Adrenal gland (tissue), 19 donors: ENCODE measurements at places on chromosomes 2 and 18. TPM values are rescaled to one million over a fixed set of nuclear protein-coding genes. Genes with fewer than 3 reads are reported as not detected.

DNA sequence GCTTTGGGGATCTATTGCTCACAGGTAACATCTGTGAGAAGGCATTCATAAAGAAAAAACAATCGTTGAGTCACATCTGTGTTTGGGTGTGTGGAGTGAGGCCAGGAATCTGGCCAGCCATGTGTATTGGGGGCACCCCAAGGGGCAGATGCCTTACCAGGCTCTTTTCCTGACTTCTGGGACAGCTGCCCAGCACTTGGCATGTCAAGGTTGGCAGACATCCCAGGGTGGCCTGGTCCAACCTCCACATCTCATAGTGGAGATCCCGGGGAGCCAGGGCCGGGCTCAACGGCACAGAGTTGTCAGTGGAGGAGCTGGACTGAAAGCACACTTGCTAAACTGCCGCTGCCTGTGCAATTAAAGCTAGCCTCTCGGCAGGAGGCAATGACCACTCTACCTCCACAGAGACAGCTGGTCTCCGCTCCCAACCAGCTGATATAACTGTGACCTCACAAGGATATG, 75.3 kb upstream of the MGAT4A start:
- DNase-seq: peak; percentile 37

DNA sequence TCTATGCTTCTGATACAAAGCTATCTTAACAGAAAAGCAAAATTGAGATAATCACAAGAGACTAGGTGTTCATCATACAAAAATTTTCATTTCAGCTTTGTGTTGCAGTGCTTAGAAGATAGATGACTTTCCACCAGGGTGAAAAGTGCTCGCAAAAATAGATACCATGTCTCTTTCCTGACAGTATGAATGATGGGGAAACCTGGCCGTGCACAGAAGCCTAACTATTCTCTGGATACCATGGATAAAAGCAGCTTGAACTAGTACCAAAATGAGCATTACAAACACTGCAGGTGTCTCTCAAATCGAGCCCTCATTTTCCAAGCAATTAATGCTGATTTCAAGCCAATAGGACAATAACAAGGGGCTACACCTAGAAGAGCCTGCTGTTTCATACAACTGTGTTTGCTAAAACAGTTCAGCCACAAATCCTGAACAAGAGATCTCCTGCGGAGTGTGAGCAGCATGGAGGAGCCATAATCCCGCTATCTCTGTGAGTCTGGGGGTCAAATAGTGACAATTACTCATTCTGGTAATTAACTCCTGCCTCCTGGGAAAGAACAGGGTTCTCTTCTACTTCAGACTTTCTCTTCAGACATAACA, 507.6 kb downstream of the PID1 start:
- no peak for DNase-seq

GRCh38 chr2:196176142-196176738, 4.9 kb upstream of the STK17B start:
- DNase-seq: no peak

DNA sequence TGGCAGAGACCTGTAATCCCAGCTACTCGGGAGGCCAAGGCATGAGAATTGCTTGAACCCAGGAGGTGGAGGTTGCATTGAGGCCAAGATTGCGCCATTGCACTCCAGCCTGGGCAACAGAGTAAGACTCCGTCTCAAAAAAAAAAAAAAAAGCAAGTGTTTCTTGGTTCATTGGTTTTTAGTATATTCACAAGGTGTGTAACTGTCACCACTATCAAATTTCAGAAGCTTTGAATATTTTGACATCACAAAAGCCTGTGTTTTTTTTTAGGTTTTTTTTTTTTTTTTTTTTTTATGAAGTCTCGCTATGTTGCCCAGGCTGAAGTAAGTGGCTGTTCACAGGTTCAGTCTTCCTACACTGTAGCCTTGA, 16.7 kb downstream of the DDX1 start:
- DNase-seq: no peak

DNA sequence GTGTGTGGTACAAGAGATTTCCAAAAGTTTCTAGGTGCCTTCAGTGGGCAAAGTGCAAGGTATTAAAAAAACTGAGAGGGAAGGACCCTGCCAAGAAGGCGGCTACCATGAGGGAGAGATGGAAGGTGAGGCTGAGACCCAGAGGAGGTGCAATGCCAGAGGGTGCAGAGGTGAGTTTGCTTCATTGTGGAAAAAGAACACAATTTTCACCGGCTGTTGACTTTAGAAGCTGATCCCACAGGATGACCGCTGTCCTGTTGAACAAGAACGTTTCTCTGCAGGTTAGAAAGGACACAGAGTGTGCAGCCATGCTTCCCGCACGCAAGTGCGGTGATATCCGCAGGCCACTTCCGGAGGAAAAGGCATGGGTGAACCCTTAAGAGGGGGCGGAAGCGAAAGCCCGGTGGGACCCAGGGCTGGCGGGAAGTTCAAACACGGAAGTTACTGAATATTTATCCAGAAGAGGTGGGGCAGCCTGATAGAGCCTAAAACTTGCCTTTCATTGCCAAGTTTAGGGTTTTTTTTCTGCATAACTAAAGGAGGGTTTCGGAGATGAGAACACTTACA, 16.6 kb downstream of the SP110 start:
- no peak for DNase-seq

GRCh38 chr2:143584936-143585335, 455.7 kb downstream of the ARHGAP15 start:
- no peak for DNase-seq

DNA sequence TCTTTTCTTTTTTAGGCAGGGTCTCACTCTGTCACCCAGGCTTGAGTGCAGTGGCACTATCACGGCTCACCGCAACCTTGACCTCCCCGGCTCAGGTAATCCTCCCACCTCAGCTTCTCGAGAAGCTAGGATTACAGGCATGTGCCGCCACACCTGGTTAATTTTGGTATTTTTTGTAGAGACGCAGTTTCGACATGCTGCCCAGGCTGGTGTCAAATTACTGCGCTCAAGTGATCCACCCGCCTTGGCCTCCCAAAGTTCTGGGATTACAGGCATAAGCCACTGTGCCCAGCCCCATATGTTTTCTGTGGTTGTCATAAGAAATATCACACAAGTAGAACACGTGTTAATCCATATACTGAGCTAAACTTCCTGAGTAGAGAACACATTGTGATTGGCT, 14.6 kb downstream of the ENOSF1 start:
- DNase-seq: no peak

DNA sequence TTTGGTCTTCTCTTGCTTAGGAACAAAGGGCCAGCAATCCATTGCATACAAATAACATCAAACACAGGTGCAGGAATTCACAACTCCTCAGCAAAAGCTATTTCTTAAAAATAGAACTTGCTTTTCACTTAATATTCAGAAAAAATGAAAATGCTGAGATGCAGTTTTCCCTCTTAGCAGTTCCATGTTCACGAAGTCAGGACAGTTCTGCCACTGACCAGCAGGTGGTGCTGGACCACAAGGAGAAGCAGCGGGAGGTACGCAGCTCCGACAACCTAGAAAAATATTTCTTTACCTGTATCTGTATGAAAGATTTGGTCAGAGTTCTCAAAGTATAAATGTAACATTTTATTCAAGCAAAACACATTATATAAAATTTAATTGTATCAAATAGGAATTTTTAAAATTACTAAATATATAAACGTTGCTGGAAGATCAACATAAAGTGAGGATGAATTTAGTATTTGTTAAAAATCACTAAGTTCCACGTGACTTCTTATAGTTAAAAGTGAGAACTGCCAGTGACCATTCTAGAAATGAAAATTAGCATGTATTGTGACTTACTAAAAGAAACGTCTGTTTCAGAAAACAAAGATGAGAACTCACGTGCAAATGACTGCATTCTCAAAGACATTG, 48.8 kb downstream of the ADNP2 start:
- peak; percentile 89 for DNase-seq

GRCh38 chr18:57902721-57903120, 99.6 kb upstream of the ATP8B1 start:
- DNase-seq: no peak

GRCh38 chr2:9964334-9964980, 13.0 kb downstream of the GRHL1 start:
- no peak for DNase-seq

TGFBRAP1 gene
- 13.7 TPM for polyA plus RNA-seq

CLIP4 gene
- polyA plus RNA-seq: 6.1 TPM

SLC23A3 gene
- polyA plus RNA-seq: 0.11 TPM

ANKRD29 gene
- polyA plus RNA-seq: 20.9 TPM
